ENCODE measurements at places on chromosomes 1 and 21.

DNA sequence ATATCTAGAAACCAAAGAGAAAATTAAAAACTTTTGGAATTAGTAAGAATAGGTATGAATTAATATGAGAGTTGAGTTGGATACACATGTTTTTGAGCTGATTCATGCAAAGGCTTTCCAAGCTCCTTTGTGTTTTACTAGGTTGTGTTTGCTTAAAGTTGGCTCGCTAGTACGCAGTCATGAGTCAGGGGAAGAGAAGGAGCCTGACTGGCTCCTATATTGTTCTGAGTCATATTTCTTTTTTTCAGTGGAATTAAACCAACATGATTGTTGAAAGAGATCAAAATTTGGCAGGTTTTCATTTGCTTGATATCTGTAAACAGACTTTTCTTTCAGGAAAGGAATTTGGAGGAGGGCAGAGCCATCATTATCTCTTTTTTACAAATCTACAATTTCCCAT, 66.7 kb downstream of the MAGI3 start:
- no peak for DNase-seq

DNA sequence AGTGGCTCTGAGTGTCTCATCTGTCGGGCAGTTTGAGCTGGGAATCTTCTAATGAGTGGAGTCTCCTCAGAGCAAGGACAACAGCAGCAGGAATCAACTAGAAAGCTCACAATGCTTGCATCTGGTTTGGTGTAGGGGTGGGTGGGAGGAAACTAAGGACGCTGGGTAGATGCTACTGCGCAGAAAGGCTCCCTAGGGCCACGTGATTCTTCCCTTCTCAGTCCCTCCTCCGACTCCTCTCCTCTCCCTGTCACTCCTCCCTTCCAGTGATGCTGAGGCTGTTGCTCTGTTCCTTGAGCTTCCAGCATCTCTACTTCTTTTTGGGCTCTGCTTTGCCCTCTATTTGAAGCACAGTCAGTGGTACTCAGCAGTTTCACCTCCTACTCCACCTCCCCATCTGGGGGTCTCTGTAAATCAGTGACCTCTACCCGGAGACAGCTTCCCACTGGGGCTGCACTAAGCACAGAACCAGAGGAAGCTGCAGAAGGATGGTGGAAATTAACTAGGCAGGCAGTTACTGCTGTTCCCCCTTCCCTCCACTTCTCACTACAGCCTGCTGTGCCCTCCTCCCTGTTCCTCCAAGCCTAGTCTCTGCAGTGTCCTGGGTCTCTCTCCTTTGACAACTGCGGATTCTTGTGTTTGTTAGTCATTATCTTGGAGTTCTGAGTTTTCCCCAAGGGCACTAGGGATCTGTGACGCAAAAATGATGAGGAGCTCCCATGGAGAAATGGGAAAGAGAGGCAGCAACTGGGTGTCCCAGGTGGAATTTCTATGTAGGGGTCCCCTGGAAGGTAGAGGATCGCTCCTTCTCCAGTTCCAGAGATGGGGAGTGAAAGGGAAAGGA, 5.8 kb downstream of the LINGO4 start:
- no peak for DNase-seq

DNA sequence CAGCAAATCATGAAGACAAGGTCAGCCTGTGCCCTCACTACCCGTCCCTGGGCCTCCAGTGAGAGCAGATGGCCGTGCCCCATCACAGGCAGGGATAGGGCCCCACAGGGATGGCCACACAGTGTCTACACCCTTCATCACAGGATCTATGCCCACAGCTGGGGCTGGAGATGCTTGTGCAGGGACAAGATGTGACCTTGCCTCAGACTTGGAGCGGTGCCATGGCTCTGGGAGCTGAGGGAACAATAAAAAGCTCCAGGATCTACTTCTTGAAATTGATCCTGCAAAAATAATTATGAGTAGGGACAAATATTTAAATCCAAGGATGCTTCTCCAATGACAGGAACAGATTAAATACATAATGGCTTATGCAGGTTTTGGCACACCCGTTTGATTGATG, 25.4 kb upstream of the TCEA3 start:
- no peak for DNase-seq

DNA sequence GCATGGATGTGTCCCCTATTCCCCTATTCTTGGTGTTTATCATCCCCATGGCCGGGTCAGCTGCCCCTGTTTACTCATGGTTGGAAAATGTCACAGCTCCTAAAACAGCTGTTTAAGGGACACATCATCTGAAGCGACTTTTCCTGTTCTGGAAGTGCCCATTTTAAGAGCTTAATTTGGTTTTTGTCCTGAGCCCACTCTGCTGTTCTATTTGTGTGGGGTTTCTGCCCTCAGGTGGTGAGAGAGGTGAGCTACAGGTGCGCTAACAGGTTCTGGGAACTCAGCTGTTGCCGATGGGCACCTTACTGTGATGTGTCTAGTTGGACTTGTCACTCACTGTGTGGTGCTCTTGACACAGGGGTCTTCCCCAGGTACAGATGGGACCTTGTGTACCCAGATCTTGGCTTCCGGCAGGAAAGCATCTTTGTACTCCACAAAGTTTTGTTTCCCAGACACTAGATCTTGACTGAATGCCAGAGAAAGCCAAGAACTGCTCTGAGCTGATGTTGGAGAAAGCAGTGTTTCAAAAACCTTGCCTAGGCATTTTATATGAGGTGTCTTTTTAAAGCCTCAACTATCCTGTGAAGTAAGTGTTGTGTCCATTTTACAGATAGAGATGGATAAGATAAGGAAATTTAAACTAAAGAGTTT, 59.0 kb upstream of the CD1D start:
- DNase-seq, result no peak

DNA sequence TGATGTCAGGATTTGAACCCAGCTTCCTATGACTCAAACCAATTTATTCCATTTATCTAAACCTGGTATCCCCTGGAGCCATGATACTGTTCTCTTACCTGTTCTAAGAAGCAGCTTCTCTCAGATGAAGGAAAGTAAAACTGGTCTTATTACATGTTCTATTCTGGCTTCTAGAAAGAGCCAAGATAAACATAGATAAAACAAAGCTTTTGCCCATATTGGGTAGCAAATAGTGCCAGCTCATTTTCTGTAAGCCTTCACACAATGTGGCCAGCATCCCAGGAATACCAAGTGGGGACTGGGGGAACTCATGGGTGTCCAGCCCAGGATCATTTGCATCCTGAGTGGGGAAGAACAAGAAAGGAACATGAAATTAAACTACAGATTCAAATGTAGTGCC, 53.5 kb upstream of the EPHA8 start:
- no peak for DNase-seq

GRCh38 chr1:177890479-177890878, 79.4 kb downstream of the SEC16B start:
- no peak for DNase-seq

DNA sequence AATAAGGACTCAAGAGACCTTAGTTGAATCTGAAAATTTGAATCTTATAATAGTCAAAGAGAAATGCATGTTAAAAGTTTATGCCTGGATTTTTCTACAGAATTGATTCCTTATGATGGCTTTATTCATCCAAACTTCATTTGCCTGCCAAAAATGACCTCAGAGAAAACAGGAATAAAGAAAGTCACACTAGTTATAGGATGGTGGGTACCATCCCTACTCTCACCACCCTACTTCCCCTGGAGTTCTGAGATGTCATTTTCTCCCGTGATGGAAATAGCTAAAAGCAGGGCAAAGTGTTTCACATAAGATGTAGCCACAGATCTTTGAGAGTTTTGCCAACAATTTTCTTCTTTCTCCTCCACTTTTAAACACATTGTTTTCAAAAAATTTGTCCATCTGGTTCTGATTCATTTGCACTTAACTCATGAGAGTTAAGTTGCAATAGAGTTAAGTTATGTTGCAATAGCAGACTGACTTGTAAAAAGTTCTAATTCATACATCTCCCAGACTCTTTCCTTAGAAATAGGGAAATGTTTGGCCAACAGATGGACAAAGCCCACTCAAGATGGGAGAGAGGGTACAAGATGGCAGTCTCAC, 384.6 kb downstream of the PLPP3 start:
- peak; percentile 54 for DNase-seq

DNA sequence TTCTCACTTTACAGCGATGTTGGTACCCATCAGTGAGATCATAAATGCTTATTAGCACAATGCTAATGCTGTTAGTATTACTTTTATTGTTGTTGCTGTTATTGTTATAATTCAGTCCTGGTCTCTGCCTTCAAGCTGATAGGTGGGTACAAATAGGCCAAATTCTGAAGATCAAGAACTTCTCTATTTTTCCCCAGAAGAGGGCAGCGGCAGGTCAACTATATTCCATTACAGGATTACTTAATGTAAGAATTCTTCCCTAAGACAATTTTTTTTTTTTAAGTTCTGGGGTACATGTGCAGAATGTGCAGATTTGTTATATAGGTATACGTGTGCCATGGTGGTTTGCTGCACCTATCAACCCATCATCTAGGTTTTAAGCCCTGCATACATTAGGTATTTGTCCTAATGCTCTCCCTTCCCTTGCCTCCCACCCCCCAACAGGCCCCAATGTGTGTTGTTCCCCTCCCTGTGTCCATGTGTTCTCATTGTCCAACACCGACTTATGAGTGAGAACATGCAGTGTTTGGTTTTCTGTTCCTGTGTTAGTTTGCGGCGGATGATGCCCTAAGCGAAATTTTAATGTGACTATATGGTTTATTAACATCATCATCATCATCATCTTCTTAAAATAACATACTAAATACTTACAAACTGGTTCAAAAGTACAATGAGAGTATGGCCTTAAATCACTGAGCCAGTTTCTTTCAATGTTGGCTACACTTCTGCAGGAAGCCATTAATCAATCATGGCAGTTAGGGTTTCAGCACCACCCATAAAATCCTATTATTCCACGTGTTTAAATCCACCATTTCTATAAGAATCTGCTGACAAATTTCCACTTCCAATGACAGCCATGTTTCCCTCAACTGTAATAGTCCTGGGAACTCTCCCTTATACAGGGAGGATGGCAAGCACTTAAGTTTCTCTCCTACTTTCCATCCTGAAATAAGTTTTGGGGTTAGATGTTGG, 19.2 kb downstream of the SLC19A2 start:
- no peak for DNase-seq

DNA sequence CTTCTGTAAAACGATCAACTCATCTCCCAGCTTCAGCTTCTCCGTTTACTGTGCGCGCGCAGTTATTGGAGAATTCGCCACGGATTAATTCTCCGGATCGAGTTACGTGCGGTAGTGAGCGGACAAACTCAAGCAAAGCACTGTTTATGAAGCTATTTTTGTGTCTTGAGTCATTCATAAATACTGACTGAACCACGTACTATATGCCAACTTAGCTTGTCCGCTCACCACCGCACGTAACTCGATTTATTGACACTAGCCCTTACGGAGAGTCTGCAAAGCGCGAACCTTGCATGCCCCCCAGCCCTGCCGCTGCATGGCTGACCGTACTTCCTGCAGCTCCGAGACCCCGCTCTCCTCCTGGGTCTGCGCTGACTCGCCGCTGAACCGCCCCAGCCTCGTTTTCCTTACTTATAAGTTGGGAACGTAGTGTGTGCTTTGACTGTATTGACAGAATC, 773 bp downstream of the CHD1L start:
- DNase-seq, result peak; percentile 17

- no peak for DNase-seq
These were observed 26.7 kb downstream of the SNX7 start for GRCh38 chr1:98688110-98688739.

GRCh38 chr1:54716299-54717047, 812 bp downstream of the TTC4 start:
- DNase-seq, result peak; percentile 59

DNA sequence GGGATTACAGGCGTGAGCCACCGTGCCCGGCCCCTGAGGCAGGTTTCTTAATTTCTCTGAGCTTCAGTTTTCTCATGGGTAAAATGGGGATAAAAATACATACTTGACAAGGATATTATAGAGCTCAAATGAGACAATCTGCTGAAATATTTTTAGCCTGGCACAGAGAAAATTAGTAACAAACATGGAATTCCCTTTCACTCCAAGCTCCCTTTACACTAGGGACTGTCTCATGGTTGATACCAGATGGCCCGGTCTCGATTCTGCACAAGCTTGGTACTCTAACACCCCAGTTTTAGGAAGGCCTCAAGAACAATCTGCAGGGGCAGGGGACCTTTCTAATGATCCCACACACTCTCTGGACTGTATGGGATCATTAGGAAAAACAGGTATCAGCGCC, 671.7 kb downstream of the SMYD3 start:
- no peak for DNase-seq

DNA sequence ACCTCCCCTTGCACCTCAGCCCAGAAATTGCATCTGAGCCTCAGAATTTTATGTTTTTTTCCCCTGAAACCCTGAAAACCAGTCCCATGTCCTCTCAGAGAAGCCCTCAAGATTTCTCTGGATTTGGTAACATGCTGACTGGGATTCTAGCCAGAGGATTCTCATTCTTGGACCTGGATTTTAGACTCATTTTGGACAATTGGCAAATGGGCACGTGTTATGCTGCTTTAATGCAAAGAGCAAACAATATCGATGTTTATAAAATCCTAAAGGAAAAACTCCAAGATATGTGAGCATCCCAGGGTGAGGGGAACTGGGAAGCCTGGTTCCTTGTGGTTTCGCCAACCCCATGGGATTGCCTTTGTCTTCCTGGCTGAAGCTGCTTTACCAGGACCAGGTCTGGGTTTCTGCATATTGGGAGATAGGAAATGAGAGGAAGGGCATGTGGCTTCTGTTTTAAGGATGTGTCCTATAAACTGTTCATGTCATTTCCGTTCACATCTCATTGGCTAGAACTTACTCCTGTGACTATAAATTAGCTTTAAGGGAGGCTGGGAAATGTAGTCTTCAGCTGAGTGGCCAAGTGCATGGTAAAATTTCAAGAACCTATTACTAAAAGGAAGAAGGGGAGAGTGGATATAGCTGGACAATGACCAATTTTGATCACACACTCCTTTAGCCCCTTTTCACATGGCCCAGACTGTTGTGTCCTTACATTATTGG, 27.2 kb upstream of the BCL10 start:
- no peak for DNase-seq

DNA sequence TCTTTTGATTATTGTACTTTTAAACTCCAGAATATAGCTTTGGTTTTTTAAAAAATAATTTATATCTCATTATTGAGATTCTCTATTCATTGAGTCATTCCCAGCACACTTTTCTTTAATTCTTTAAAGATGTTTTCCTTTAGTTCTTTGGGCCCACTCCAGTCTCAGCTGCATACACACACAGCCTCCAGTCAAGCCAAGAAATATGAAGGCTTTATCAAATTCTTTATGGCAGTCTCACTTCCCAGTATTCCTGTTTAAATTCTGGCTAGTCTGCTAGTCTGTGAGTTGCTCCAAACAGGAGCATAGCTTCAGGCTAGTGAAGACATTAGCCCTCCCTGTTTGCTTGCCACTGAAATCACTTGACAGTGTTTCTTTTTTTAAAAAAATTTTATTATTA, 61.2 kb downstream of the CRP start:
- DNase-seq, result no peak

- peak; percentile 49 for DNase-seq
These were observed 1.1 kb downstream of the USP48 start for GRCh38 chr1:21781815-21782348.

GRCh38 chr1:203839081-203839480, 22.3 kb upstream of the SNRPE start:
- DNase-seq, result no peak

- DNase-seq, result no peak
These were observed 37.8 kb upstream of the RRP15 start for GRCh38 chr1:218247339-218247738.

All from inflammatory macrophage treated with lipopolysaccharide for 1 hour (primary cell).